ENCODE measurements at places on chromosomes 12 and 14.
A peak's percentile ranks its signal among the peaks of the same experiment; 100 is the strongest.

GRCh38 chr14:22336031-22336430 lies 253.0 kb downstream of the DAD1 start:
- no peak for DNase-seq

DNA sequence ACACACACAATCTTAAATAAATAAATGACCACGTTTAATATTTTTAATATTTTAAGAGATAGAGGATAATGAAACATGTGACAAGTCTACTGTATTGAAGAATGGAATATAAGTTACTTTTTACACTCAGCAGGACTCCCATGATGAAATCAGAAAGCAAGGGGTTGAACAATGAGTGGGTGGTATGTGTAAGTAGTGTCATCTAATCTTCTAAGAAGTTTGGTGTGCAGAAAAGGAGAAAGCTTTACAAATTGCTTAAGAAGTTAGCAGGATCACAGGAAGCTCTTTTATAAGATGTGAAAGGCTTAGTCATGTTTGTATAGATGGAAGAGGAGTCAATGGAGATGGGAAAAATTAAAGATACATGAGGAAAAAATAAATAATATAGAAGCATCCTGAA lies 47.8 kb downstream of the SLC15A5 start:
- no peak for DNase-seq

DNA sequence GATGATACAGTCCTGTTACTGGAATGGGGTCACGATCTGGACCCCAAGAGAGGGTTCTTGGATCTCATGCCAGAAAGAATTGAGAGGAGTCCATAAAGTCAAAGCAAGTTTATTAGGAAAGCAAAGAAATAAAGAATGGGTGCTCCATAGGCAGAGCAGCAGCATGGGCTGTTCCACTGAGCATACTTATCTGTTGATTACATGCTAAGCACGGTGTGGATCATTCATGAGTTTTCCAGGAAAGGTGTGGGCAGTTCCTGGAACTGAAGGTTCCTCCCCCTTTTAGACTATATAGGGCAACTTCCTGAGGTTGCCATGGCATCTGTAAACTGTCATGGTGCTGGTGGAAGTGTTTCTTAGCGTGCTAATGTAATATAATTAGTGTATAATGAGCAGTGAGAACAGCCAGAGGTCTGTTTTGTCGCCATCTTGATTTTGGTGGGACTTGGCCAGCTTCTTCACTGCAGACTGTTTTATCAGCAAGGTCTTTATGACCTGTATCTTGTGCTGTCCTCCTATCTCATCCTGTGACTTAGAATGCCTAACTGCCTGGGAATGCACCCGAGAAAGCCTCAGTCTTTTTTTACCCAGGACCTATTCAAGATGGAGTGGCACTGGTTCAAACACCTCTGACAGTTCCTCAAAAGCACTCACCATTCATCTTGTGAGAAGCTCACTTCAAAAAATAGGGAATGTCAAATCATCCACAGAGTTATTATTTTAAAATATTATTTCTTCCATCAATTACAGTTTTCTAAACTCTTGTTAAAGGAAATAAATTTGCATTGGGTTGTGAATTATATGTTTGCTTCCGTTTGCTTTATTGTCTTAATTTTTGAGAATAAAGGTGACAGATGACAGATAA lies 1358.8 kb upstream of the TMEM132C start:
- peak; percentile 46 for DNase-seq

GRCh38 chr14:43005807-43006206 lies 1399.1 kb downstream of the LRFN5 start:
- no peak for DNase-seq

DNA sequence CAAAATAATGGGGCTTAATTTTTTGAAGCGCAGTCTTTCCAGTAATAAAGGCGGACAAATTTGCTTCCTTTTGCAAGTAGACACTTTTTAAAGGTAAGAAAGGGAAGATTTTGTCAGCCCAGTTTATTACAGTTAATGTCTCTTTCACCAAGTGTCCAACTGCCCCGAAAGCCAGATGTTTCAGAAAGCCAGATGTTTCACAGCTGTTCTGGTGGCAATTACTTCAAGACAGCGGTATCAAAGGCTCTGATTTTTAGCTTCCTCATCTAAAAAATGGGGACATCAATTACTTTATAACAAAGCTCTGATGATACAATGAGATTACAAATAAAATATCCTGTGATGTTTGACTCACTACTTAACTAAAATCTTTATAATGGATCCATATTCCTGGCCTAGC lies 1.0 kb downstream of the WBP11 start:
- no peak for DNase-seq

- DNase-seq: no peak
Observed at GRCh38 chr12:71872972-71873371, 33.4 kb downstream of the TBC1D15 start.

DNA sequence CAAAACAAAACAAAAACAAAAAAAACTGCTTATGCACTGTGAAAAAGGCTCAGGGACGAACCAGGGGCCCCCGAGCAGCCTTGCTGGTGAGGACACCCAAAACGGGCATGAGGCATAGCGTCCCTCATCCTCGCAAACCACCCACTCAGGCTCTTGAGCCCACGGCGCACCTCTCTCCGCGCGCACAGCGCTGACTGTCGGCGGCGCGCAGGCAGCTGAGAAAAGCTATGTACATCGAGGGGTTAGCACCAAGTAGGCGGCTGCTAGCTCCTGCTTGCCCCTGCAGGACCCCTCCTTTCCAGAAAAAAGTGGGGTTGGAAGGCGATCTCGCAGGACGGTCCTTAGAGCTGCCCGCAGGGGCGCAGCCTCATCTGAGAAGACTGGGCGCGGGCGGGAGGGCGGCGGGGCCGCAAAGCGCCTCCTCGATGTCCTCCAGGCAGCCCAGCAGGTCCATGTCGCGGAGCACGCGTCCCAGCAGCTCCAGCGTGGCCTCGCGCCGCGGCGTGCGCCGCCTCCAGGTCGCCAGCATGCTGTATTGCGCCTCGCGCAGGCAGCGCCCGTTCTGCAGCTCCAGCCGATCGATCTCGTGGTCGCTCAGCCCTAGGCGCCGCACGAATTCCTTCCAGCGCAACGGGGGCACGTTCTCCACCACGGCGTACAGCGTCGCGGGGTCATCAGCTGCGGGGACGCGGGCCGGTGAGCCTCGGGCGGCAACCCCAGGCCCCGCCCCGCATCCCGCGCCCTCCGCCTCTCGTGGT lies 12.8 kb downstream of the TNFRSF1A start:
- no peak for DNase-seq

DNA sequence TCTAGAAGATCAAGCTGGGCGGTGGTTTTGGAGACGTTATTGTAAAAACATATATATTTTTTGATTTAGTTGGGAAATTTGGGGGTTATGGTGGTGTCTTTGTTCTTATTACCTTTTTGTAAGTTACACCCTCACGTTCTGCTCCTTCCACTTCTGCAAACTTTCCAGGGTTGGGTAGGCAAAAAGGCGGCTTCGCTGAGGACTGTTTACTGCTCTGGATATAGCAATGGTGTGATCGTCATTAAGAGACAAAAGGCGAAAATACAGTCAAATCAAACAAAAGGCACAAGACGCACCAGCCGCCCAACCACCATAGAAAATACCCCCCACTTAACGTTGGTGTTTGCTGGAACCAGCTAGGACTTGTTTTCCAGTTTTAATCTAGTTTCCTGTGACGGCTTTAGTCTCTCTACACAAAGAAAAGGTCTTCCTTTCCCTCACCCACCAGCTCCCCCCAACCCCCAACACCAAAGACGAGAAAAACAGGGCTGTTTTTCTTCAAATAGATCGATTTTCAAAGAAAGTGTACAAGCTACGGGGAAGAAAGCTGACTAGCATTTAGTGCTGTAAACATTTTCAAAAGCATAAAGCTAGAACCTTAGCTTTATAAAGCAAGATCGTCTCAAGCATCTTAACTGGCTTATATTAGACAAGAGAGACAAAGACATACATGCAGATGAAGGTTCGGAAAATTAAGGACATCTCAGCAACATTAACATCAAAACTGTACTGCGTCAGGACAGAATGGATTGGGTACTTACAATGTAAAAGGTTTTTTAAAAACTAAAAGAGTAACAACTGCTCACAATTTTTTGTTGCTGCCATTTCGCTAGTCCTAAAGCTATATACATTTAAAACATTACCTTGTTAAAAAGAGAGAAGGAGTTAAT lies 2.0 kb upstream of the SETD1B start:
- DNase-seq: peak; percentile 60

Data from activated CD8-positive, alpha-beta T cell treated with anti-CD3 and anti-CD28 coated beads for 36 hours (primary cell).